ENCODE measurements at places on chromosomes 4 and X.

DNA sequence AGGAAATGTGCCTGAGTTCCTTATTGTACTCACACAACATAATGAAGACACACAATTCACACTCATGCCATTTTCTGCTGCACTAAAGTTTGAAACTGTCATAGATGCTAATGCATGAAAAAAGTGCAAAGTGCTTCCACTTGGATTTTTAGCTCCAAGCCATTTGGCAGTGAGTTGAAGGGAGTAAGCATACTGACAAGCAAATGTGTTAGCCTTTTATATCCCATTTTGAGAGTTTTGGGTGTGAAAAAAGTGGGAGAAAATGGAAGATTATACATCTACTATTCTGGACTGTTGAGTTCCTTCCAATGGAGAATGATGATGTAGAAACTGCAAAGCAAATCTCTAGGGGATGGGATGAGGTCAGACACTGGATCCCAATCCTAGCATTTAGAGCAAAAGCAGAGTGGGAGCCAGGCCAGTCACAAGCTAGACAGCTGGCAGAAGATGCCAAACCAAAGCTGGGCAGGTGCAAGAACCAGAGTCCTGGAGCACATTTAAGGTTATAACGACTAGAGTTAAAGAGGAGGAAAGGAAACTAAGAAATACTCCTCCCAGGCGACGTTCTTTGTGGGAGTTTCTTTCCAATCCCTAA lies 216.8 kb downstream of the FBXO8 start:
- peak; percentile 37 for DNase-seq

- DNase-seq = no peak
Observed at GRCh38 chr4:17647927-17648326, 33.5 kb downstream of the MED28 start.

- DNase-seq = no peak
Observed at GRCh38 chr4:83858131-83858530, 322.2 kb downstream of the GPAT3 start.

DNA sequence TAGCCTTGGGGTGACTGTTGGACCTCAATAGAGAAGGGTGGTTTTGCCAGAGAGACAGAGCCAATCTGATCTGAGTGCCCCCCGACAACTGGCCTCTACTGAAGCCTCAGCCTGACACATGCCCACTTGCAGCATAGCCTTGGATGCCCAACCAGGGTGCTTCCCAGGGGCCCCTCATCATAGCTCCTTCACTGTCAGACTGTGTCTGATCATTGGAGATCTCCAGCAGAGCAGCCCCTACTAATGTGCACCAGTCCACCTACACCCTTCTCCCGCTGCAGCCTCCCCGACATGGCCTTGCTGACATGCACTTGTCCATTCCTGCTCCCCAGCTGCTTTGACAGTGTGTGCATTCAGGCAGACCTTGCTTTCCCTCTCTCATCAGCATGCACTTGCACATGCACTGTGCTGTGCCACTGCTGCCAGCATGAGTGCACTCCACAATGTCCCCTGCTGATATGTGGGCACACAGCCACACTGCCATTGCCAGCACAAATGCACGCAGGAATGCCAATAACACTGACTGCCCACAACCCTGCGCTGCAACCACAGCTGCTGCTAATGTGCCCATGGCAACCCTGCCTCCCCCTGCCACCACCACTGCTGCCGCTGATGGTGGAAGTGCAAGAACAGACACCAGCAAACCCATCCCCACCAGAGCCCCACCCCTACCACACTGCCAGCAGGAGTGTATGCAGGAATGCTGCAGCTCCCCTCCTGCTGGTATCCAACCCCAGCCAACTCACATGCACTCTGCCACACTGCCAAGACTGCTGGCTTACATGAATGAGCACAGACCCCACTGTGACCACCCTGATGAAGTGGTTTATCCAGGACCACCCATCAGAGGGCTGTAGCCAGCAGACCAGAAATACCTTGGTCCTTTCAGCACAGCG lies 68.1 kb upstream of the ZMAT1 start:
- no peak for DNase-seq

GRCh38 chr4:73725985-73726384 lies 14.4 kb upstream of the CXCL8 start:
- DNase-seq = peak; percentile 94

- no peak for DNase-seq
Observed at GRCh38 chr4:150952167-150952845, 62.8 kb downstream of the LRBA start.

DNA sequence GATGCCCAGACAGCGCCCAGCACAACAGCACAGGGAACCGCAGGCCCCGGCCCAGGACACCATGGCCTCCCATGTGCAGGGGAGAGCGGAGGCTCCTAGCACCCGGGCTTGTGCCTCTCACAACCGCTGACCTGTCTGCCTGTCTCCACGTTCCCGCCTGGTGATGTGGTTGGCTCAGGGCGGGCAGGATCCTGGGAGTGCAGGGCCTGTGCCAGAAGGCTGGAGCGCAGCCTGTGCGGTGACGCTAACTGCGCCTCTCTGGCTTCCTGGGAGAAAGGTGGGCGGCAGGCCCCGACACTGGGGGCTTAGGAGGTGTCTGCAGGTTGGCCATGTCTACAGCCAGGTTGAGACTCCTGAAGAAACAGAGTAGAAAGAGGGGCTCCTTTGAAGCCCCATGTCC lies 48.7 kb downstream of the CPZ start:
- no peak for DNase-seq

DNA sequence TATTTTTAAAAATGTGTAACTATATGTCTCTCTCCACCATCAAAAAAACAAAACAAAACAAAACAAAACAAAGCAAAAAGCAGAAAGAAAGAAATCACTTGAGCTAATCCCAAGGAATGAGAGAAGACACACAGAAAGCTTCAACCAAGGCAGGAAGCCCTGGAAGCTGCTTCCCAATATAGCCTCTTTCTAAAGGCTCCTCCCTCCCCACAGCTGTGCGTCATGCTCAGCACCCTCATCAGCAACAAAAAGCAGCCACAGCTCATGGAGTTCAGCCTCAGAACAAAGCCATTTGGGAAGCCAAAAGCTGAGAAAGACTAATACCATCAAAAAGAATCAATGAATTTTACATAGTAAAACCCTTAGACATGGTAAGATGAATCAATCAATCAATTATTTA lies 501.6 kb upstream of the SMIM31 start:
- DNase-seq = peak; percentile 8

DNA sequence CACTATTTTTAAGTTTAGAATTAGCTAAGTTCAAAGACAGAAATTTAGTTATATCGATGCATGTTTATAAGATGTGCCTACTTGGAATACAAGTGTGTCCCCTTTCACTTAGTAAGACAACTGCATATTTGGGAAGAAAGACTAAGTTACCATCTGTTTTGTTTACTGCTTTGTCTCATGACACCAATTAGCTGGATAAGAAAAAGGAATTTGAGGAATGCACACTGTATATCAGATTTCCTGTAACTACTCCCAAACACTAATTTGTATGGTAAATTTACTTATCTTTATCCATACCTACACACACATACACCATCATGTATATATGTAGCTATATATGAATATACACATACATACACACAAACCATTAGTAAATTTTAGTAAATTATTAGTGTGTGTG lies 1442.8 kb upstream of the IGFBP7 start:
- no peak for DNase-seq

DNA sequence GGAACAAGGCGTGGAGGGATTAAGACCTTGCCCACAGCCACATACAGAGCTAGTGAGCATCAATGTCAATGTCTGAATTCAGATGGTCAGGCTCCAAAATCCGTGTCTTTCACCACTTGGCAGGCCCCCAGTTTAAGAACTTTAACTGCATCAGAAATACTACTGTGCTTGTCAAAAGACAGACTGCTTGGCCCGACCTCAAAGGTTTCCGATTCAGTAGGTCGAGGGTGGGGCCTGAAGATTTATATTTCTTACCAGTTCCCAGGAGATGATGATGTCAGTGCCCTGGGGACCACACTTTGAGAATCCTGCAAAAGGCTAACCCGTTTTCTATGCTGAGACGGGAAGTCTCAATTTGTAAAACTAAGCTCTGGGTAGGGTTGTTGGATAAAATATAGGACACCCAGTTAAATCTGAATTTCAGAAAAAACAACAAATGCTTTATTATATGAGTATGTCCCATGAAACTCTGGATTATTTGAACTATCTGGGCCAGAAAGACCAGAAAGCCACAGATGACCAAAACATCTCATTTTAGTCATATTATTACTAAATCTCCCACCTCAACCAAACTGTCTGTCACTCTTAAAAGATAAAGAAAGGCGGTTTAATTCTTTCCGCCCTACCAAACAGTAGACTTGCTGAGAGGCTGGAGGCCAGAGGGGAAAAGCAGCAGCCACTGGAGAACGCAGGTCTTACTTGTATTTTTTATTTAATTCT lies 42.7 kb downstream of the GATB start:
- DNase-seq = peak; percentile 51

DNA sequence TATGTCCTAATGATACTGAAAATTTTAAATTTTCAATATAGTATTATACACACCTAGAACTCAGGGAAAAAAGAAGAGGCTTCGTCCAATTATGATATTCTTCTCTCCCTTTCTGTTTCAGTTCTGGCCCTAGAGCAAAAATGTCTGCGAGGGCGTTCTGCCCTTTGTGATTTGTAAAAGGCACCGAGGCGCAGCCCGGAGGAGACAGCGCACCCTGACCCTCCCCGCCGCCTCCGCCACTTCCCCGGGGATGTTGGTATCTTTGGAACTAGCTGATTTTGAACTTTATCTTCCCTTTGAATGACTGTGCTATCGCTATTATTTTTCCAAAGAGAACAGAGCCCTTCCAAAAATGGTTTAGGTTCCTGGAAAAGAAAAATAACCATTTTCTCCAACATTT lies 173.2 kb upstream of the FAM9B start:
- DNase-seq = peak; percentile 3

DNA sequence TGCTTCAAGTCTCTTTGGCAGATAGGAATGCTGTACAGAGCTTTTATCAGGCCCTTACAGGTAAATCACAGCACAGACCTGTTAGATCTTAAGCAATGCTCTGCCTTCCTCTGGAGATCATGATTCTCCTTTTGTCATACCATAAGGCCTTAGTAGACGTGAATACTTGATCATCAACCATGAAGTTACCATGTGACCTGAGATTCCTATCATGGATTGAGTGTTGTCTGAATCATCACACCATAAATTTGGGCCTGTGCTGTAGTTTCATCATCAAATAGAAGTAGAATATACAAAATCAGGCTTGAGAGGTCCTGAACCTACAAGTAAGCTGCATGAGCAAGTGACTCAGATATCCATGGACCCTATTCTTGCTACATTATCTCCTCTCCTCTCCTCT lies 466.8 kb upstream of the INTU start:
- DNase-seq = peak; percentile 65

DNA sequence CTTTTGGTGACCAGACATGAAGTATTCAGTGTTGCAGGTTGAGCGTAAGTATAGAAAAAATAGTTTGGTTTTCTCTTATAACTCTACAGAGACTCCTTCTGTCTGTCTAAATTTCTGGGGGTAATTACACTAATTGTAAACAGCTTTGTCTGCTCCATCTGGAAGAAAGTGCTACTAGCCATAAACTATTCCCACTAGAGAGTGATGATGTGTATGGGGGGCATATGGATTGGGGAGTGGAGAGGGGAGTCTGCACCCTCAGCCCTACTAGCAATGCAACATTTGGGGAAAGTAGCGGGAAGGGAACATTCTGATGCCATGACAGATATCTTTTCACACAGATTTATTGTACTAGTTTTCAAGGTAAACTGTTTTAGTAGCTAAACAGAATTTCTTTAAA lies 549.7 kb downstream of the TRIML1 start:
- DNase-seq = no peak

- DNase-seq = peak; percentile 3
Observed at GRCh38 chrX:48761674-48762471, at the start of gene GLOD5. GLOD5 (plus strand) TSS chrX:48761747; CDS start chrX:48761791, 44 bp downstream.

GRCh38 chr4:102422843-102423242 lies 77.6 kb upstream of the SLC39A8 start:
- DNase-seq = no peak

All from fibroblast of mammary gland (primary cell).